Neural crest cell (in vitro differentiated cells): ENCODE measurements at places on chromosomes 3 and 15.
A peak's percentile ranks its signal among the peaks of the same experiment; 100 is the strongest.

GRCh38 chr3:133124511-133124910 lies 86.3 kb downstream of the TMEM108 start:
- no peak for DNase-seq

- no peak for DNase-seq
Measured at GRCh38 chr3:136778865-136779264, 26.7 kb upstream of the STAG1 start.

- DNase-seq = no peak
Measured at GRCh38 chr3:44999782-45000181, 23.7 kb downstream of the EXOSC7 start.

- DNase-seq = no peak
Measured at GRCh38 chr3:62833538-62833937, 41.7 kb downstream of the CADPS start.

- DNase-seq = peak; percentile 91
Measured at GRCh38 chr15:73908030-73908821, 18.0 kb upstream of the LOXL1 start.

GRCh38 chr15:25793354-25794050 lies 69.6 kb downstream of the ATP10A start:
- DNase-seq = no peak

DNA sequence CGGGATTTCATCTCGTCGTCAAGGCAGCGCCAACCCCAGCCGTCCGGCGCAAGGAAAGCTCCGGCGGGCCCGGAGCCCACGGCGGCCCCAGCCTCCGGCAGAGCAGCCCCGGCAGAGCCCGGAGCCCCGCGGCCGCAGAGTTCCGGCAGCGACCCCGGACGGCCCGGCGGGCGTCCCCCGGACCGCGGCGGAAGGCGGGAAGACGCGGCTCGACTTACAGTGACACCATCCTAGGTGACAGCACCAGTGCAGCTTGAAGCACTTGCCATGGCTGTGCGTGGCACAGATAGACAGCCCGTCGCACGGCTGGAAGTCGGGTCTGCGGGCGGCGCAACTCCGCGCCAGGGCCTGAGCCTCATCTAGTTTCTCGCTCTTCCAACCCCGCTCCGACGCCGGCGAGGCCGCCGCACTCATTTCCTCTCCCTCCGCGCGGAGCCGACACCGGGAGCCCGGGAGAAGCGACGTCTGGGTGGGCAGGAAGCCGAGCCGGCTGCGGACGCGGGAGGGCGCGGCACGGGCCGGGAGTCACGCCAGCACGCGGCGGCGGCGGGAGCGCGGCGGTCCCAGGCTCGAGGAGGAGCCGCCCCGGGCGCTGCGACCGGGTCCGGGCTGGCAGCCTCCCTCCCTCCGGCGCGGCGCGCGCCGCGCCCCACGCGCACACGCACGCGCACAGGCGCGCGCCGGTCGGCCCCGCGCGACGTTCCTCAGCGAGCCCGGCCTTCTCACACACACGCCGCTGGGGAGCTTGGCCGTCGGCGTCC lies at the start of gene C3orf70:
Gene C3orf70 (minus strand): TSS at position 651 of the 761 bp plus-strand sequence. CDS start 237 bp downstream, at position 414.
- DNase-seq = peak; percentile 59

DNA sequence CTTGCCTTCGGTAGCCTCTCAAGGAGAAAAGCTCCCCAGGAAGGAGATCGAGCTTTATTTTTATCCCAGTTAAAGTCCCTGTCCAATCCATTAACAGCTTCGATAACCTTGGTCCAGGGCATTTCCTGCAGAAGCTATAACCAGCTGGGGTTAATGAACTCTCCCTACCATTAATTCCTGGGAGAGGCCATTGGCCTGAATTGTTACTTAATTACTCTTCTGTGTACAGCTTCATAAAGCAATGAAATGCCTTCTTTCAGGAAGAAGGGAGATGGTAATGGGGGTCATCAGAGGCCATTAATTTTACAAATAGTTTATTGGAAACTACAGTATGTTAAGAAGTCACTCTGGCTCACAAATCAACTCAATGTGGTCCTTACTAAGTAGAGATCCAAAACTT lies 1.9 kb upstream of the TMCO5A start:
- no peak for DNase-seq

DNA sequence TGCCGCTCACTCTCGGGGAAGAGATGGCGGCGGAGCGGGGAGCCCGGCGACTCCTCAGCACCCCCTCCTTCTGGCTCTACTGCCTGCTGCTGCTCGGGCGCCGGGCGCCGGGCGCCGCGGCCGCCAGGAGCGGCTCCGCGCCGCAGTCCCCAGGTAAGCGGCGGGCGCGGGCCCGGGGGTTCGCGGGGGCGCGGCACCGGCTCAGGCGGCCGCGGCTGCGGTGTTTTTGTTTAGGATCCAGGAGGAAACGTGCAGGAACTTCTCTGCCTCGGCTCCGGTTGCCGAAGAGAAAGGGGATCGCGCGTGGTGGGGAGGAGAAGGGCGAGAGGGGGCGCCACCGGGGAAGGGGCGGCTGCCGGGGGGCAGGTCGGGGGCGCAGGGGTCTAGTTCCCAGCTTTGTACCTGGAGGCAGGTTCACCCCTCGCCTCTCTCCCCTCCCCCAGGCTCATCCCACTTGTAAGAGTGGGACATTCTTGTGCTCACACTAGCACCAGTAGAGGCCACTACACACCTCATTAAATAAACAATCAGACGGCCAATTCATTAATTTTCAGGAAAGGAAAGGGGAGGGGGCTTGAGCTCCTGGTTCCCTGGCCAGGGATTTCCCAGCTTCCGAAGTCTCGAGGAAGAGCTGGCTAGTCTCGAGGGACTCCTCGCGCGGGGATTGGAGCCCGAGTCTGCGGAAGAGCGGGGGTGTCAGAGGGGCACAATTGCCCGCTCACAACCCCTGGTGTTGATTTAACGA lies 562 bp downstream of the NEO1 start:
- DNase-seq = peak; percentile 48

DNA sequence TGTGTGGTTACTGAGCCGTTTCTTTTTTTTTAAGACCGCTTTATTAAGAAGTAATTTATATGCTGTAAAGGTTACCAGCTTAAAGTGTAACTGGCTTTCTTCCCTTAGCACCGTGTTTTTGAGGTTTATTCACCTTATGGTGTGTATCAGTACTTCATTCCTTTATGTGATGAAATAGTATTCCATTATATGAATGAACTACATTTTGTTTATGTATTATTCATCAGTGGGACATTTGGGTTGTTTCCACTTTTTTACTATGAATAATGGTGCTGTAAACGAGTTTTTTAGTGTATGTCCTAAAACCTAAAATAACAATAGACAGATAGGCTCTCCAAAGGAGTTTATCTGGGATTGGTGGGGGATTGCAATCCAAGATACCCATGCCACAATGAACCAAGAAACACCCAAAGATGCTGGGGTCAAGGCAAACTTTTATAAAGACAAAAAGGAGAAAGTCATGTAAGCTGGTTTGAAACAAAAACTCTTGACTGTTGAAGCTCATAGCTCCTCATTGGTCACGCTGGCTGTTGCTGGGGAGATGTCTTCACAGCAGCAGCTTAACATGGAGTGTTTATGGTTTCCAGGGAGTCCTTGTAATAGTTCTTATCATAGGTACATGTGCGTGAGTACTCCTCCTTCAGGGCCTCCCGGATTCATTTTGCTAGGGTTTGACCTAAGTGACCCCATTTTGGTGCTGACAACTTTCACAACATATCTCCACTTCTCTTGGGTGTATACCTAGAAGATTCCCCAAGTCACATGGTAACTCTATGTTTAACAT lies 16.0 kb downstream of the TM2D3 start:
- no peak for DNase-seq

GRCh38 chr15:63318344-63318743 lies 40.9 kb downstream of the APH1B start:
- no peak for DNase-seq

DNA sequence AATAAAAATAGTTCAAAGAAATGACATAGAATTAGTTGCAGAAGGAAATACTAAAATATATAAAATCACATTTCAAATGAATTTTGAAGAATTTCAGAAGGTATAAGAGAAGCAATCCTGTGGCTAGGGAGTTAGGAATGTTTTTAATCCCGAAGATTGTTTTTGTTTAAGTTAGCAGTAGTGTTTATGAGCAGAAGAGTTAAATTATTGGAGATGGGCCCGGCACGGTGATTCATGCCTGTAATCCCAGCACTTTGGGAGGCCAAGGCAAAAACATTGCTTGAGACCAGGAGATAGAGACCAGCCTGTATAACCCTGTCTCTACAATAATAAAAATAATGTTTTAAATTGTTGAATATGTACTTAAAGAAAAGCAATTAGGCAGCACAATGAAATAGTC lies 432.5 kb downstream of the MFSD1 start:
- no peak for DNase-seq

DNA sequence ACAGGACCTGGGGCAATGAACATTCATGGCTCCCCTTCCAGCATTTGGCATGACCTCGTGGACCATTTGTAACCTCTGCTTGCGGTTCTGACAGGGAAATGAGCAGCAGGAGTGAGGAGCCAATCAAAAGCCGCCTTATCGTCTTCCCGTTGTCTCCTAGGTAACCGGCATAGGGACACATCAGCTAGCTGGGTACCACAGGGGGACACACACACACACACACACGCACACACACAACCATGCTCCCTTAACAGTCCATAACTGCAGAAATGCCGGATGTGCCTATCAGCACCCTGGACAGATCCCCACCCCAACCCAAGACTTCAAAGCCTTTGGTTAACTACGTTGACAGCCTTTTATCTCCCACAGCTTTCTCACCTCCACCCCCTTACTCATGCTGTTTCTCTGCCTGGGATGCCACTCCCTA lies 53.4 kb upstream of the CCDC174 start:
- DNase-seq = peak; percentile 61

GRCh38 chr3:53342353-53342752 lies 5.0 kb downstream of the DCP1A start:
- no peak for DNase-seq

DNA sequence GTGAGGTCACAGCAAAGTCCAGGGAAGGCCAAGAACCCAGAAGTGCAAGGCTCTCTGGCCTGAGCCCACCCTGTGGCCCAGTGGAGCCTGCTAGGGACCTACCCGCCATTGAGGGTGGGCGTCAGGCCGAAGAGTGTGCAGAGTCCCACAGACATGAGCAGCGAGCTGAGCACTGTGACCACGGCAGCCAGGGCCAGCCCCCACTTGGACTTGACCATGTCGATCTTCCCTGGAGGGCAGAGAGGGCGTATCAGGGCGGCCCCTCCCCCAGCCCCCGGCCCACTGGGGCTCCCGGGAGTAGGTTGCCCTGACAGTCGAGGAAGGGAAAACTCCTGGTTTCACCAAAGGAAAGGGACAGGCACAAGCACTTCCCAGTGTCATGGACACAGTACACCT lies 44.6 kb downstream of the PTPN23 start:
- DNase-seq = no peak

- no peak for DNase-seq
Measured at GRCh38 chr3:14148041-14148985, 23.5 kb downstream of the TMEM43 start.

GRCh38 chr3:27366062-27366591 lies 3.1 kb downstream of the NEK10 start:
- DNase-seq = no peak

DNA sequence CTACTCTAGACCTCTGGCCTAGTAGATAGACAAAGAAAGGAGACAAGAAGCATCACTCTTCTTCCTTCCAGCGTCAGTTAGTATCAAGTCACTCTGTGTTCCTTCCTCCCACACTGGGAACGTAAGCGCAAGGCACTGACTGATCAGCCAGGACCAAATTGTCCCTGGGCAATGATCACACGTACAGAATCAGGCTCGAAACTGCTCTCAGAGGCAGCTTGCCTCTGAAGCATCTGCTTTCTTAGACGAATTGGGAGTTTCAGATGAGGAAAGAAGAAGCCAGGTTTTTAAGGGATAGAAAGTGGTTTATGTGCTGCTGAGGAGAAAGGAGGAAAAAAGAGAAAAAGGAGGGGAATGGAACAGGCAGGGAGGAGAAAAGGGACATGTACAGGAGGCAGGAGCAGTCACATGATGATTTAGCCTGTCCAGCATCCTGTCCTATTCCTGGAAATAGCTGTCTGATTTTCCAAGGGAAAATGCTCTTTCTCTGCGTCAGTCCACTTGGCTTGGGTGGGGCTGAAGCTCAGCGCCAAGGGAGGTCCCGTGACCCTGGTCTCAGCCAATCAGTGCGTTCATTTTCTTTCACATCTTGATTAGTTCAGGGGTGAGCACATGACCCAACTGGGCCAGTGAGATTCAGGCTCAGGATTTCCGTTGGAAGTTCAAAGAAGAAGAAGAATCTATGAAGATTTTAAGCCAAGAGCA lies 102.0 kb upstream of the PRICKLE2 start:
- DNase-seq = no peak
